ENCODE measurements at places on chromosomes 4 and X.

DNA sequence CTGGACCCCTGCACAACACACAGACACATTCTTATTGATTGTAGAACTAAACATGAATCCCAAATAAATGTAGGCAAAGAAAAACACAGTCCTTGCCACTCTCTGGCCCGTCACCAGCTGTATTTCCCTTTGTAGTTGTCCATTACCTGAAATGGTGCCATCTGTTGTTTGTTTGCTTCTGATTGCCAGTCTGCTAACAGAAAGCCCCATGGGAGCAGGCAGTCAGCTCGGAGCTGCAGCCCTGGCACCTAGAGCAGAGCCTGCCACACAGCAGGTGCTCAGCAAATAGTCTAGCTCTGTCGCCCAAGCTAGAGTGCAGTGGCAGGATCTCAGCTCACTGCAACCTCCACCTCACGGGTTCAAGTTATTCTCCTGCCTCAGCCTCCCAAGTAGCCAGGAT, 28.9 kb downstream of the CPLX1 start:
- DNase-seq: no peak

DNA sequence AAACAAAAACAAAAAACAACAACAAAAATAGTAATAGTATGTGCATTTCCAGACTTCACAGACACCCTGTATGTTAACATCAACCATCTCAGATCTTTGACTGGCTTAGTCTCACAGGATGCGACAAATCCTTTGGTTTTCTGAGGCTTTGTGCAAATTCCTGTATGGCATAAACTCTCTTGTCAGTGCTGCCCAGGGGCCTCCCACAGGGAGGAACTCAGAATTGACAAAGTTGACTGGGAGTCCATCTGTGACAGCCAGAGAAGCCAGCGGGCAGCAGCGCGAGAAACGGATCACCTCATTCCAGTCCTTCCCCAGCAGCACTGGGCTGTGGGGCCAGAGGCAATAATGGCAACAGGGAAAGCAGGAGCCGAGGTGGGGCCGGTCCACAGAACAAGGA, 19.1 kb upstream of the DDX3X start:
- DNase-seq: no peak

GRCh38 chr4:186227744-186228513, 622 bp downstream of the KLKB1 start:
- DNase-seq: no peak

DNA sequence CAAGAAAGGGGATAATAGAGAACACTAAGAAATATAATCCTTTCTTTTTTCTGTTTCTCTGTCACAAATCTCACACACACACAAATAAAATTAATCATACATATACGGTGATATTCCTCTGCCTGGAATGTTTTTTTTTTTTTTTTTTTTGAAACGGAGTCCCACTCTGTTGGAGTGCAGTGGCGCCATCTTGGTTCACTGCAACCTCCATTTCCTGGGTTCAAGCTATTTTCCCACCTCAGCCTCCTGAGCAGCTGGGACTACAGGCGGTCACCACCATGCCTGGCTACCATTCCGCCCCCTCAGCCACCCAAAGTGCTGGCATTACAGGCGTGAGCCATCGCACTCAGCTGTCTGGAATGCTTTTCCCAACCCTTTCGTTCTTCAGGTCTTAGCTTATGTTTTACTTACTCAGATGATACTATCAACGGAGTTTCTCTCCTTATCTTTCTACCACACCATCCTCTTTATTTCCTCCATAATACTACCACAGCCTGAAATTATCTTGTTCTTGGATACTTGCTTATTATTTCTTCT, 69.3 kb downstream of the ANKRD17 start:
- no peak for DNase-seq

GRCh38 chr4:26468283-26468949, 21.9 kb downstream of the CCKAR start:
- no peak for DNase-seq

- no peak for DNase-seq
Measured at GRCh38 chr4:148573296-148573695, 131.1 kb upstream of the NR3C2 start.

- no peak for DNase-seq
Measured at GRCh38 chrX:50747471-50747900, 66.5 kb downstream of the SHROOM4 start.

DNA sequence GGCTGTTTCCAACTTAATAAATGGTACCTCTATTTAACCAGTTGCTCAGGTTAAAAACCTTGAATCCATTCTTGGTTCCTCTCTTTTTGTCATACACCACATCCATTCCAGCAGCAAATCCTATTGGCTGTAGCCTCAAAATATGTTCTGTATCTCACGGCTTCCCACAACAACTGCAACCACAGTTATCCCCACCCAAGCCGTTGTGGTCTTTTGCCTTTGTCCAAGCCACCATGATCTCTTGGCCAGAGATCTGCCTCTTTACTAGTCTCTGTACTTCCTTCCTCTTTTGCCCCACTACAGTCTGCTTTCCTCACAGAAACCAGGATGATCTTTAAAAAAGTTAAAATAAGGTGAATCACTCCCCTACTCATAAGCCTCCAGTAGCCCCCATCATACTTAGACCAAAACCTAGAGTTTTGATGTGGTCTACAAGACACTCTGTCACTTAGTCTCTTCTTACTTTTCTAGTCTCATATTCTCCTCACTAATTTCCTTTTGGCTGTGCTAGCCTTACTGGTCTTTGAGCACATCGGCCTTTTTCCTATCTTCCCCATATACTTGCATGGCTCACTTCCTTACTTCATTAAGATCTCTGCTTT, 10.3 kb downstream of the MAOA start:
- no peak for DNase-seq

GRCh38 chr4:8234715-8235114, 34.8 kb upstream of the HTRA3 start:
- no peak for DNase-seq

DNA sequence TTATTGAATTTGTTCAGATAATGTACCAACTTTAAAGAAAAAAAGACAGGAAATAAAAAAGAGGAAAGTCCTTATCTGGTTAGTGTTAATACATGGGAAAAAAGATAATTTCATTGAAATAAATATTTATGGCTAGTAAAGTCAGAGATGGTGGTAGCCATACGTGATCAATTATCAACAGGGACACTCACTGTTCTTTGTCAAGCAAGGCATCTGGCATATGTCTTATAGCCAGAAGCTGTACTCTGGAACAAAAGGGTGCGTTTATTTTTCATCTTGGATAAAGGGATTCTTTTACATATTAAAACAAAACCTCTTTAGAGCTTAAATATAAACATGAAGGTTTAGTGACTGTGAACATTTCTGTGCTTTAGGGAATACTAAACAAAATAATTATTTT, 26.7 kb downstream of the HDX start:
- DNase-seq: no peak

DNA sequence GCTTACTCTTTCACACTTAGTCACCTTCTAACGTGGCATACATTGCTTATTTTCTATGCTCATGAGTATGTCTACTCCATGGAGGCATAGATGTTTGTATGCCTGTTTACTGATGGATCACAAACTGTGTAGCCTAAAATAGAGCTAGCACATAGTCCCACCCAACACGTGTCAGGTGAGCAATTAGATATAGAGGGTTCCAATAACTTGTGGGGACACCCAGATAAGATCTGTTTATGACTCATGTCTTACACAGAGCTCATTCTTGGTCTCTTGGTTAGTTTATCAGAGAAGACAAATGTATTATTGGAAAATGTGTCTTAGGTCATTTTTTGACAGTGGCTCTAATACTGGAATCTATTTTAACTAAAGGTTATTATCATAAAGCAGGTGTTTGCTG, 6.8 kb downstream of the ZFP42 start:
- no peak for DNase-seq

GRCh38 chrX:53087388-53087831, 5.2 kb downstream of the TSPYL2 start:
- DNase-seq: no peak

DNA sequence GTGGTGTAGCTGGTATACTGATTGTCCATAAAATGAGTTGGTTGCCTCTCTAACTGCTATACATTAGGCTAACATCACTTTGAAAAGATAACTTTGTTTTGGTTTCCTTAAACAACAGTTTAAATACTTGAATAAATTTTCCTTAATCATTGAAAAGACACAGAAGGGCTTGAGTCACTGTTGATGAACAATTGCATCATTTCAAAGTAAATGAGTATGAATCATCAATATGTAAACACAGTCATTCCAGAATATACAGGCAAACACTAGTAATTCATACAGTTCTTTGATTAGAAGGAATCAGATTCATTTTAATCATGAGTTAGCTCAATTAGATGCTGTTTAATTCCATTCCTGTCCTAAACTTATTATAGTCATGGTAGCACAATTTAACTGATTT, 160.6 kb downstream of the AFF2 start:
- no peak for DNase-seq

DNA sequence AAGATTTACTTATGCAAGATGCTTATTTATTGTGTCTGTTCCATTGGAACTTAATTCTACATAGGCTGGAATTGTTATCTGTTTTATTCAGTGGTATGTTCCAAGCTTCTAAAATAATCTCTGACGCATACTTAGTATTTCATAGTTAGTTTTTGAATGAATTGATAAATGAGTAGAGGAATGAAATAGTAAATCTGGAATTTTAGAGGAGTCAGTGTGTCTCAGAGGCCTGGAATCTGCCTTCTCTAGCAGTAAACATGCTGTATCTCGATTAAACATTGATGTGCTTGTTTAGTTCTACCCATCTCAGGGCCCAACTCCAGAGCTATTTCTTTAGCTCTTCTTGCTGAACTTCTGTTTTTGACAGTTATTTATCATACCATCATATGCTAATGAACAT, 154.2 kb upstream of the MAGEC2 start:
- DNase-seq: no peak
